ENCODE measurements at places on chromosomes 11 and 22.

GRCh38 chr11:93622043-93622442, 39.4 kb upstream of the CEP295 start:
- no peak for DNase-seq

DNA sequence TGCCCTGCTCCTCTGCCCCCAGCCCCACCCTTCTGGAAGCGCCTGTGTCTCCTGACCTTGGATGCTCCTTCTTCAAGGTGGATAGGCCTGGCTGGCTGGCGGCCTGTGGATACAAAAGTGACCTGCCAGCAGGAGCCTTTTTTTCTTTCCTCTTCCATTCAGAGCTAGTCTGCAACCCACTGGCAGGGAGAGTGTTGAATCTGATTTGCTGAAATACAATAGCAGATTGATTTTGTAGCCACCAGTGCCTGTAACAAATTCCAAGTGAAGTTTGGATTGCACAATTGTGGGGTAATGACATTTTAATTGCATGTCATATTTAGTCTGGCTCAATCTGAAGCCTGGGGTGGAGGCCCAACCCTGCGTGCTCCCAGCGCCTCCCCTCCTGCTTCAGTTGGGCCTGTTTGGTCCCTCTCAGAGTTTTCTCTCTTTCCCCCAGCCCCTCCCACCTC, 97.2 kb downstream of the GRIK4 start:
- peak; percentile 39 for DNase-seq

GRCh38 chr11:34929794-34930763, 13.7 kb downstream of the PDHX start:
- no peak for DNase-seq

DNA sequence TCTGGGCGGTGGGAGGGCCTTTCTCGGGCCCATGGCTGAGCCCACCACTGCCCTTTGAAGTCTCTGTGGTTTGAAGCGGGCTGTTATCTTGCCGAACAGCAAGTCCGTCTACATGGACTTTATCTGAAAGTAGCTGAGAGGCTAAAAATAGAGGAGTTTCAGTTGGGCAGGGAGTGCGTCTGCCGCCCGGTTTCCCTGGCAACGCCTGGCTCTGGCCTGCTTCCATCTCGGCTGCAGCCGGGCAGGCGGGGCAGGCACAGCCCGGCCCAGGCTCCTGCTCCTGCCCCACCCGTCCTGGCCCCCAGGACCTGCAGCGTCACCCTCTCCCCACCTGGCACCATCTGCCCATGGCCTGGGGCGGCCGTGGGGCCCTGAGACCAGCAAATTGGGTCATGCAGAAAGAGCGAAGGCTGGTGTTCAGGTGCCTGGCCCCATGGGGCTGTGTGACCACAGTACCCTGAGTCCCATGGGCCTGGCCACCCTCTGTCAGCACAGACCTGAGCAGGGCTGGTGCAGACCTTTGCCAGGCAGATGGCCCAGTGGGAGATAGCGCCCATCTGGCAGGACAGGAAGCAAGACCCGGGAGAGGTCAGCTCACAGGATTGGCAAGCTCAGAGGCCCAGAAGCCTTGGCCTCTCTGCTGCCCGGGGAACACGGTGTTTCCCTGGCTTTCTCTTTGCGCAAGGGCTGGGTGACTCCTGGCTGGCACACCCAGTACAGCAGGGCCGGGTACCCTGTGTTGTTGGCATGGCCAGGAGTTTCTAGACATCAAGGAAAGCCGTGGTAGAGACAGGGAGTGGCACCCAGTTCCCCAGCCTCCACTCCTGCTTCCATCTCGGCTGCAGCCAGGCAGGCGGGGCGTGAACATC, 79.1 kb upstream of the KCNQ1OT1 start:
- peak; percentile 66 for DNase-seq

- DNase-seq: no peak
Observed at GRCh38 chr11:11329062-11329806, 23.8 kb downstream of the CSNK2A3 start.

- DNase-seq: no peak
Observed at GRCh38 chr11:61061081-61061826, 41.0 kb upstream of the CD5 start.

GRCh38 chr11:35126879-35127581, 11.9 kb upstream of the CD44 start:
- DNase-seq: no peak

DNA sequence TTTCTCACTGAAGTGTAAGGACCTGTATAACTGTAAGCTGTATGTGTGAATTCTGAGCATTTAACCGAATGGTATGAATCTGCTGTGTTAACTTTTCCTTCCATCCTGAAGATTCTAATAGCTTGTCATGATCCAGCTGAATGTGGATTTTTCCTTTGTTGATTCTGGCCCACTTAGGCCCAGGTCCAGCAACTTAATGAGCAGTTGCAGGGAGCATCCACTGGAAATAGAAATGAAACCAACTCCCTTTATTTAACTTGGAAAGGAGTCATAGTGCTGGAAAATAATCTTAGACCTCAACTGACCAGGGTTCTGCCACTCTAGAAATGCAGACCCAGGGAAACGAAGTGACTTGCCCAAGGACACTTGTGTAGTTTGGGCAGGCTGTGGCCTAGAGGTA, 142.3 kb upstream of the MTNR1B start:
- no peak for DNase-seq

GRCh38 chr22:49019737-49020713, 807.6 kb downstream of the BRD1 start:
- no peak for DNase-seq

DNA sequence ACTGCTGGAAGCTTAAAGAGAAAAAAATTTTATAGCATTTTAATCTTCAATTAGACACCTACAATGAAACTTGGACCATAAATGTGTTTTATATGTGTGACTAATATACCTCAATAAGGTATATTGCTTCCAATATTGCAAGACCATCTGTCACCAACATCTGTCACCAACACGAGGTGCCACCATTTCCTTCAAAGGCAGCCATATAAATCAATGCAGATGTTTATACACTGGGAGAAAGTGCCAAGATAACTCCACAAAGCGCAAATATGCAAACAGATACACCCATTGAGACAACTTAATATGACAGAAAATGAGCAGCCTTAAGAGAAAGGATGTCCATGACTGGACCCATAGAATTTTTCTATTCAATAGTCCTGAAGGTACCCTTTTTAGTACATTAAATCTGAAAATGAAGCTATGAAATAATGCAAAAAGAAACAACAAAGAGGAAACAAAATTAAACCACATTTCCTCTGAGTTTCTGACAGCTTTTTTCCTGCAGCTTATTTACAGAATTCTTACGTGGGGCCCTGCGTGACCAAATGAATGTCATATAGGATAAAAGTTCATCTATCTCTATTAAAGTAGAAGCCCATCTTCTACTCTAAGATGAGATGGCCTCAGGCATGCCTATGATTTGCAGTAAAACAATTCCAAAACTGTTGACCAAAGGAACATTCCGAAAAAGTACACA, 12.5 kb downstream of the MPZL3 start:
- no peak for DNase-seq

- peak; percentile 100 for DNase-seq
Observed at GRCh38 chr11:118918128-118918685, 7.5 kb downstream of the BCL9L start.

DNA sequence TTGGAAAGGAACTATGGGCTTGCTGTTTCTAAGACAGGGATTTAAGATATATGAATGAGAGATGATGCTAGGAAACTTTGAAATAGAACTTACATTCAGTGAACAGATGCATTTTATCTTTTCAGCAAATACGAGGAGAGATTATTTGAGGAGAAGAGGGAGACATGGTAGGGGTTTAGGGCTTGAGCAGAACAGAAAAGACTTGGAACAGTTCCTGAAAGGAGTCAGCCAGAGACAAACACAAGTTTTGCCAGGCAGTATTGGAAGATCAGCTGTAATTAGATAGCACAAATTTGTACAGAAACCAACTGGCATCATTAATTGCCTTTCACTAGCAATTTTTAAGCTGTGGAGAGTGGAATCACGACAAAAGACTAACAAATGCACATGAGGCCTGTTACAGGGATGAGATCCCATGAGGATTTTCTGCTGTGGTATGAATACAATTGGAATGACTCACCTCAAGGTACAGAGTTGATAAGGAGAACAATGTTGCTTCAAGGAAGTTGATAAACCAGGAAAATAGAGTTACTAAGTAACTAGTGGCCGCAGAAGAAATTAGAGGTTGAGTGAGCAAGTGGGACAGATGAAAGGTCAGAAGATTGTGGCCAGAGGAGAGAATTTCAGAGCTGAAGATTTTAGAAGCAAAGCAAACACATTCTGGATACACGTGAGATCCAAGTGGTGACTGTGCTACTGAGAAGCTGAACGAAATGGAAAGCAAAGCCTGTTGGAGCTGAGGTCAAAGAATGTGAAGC, 67.9 kb downstream of the CYB5R2 start:
- no peak for DNase-seq

DNA sequence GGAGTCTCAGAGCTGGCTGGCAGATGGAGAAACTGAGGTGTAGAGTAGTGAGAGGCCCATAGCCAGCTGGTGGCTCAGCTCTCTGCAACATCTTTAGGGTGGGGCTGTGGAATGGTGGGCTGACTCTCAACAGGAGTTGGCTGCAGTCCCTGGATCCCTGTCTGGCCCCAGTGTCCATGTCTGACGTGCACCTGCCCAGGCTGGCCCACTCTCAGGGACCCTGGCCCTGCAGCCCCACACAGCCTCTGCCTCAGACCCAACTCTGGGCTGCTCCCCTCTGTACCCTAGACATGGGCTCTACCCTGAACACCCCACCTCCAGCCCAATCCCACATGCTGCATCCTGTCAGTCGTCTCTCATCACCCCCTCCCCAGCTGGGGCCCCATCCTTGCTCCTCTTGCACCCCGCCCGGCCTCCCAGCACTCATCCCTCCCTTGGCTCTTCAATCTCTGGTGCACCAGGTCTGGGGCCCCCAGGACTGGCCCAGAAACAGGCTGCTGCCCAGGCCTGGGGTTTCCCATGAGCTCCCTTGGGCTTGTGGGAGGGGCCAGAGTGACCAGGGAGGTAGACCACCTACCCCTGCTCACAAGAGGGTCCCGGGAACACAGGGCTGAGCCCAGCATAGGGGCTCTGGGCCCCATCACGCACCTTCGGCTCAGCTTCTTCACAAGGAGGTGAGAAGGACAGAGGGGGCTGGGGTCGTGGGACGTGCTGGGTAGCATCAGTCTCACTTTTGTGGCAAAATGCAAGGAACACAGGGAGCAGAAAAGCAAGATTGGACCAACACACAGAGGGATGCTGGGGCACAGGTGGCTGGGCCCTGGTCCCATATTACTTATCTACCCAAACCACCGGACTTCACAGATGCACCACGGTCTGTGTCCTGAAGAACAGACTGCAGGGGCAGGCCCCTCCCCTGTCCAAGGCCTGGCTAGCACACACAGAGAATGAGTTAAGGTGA, 31.5 kb downstream of the ARVCF start:
- DNase-seq: no peak

DNA sequence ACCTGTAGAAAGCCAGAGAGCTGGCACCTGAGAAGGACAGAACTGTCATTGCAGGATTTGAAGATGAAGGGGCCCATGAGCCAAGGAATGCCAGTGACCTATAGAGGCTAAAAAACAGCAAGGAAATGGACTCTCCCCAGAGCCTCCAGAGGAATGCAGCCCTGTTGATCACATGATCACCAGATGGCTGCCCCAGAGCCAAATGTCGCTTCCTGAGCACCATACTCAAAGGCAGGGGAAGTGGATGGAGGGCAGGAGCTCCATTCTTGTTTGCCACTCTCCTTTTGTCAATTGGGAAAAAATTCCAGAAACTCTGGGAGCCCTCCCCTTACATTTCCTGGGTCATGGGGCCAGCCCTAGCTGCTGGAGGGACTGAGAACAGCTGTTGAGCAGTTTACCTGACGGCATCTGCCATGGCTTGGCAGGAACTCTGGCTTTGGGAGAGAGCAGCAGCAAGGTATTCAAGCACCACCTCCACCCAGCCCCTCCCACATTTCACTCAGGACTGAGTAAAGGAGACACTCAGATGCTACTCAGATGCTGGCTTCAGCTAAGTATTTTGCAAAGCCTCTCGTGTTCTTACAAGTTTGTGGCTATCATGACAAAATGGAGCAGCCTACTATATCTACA, 46.9 kb downstream of the DKK3 start:
- DNase-seq: no peak

GRCh38 chr11:21948876-21949275, 244.0 kb upstream of the ANO5 start:
- DNase-seq: no peak

- peak; percentile 65 for DNase-seq
Observed at GRCh38 chr11:33172996-33173395, 11.7 kb upstream of the CSTF3 start.

- DNase-seq: no peak
Observed at GRCh38 chr11:107550304-107550703, 15.2 kb downstream of the ALKBH8 start.

DNA sequence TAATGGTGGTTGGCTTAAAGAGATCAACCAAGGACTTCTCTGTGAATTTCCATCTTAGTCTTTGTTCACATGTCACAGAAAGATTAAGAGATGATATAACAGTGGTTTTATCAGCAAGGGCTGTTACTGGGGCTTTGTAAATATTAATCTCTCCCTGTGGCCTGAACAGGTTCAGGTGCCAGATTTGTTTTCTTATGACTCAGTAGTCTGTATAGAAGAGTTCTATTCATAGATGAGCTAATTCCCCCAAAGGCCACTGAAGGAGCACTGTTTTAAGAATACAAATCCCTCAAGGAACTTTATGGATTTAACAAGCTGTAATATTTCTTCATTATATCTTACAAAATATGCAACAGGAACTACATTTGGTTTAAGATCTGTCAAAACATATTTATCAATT, 50.4 kb downstream of the TCP11L1 start:
- no peak for DNase-seq

DNA sequence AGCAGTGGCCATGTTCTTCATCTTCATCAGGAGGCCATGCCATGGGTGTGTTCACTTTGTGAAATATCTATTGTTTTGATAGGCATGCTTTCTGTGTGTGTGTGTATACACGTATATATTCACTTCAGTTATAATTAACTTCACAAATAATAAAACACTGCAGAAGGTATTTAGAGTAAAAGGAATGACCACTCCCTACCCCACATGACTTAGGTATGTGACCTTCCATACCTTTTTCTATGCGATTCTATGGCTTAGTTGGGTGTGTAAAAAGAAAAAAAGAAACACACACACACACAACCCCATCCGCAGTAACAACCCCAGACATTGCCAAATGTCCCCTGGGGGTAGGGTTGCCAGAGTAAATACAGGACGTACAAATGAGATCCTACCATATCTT, 72.0 kb downstream of the CYTH4 start:
- no peak for DNase-seq

- no peak for DNase-seq
Observed at GRCh38 chr11:120462825-120463224, 48.7 kb upstream of the GRIK4 start.

- peak; percentile 45 for DNase-seq
Observed at GRCh38 chr22:38228873-38229740, 27.3 kb downstream of the MAFF start.

Measured in fibroblast of gingiva (primary cell).